ENCODE measurements at places on chromosomes 1 and 21. TPM values are rescaled to one million over a fixed set of nuclear protein-coding genes. Genes with fewer than 3 reads are reported as not detected.
A peak's percentile ranks its signal among the peaks of the same experiment; 100 is the strongest.

- peak; percentile 47 for DNase-seq
These were observed 280.3 kb downstream of the HMCN1 start for GRCh38 chr1:186014370-186015037.

DNA sequence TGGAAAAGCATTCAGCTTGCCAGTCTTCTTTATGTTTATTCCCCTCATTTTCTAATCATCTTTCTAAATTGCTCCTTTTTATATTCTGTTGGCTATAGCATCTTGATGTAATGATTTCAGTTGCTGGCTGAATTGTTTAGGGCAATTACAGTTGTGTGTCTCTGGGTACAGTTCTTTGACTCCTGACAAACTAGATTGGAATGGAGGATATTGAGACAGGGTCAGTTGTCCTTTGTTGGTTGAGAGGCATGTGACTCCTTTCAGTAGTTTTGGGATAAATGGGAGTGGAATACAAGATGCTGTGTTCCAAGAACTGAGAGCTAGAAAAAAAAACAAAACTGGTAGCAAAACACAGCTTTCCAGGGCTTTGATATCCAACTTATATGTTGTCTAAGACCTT, 1.5 kb downstream of the CENPF start:
- no peak for DNase-seq

The SPATA46 gene
- not detected for polyA plus RNA-seq

The ARHGEF16 gene
- polyA plus RNA-seq, result 0.71 TPM

GRCh38 chr21:37427221-37427620, 60.6 kb downstream of the DYRK1A start:
- no peak for DNase-seq

- DNase-seq, result no peak
These were observed 65.6 kb upstream of the EDEM3 start for GRCh38 chr1:184820218-184820750.

- no peak for DNase-seq
These were observed 19.1 kb downstream of the AGL start for GRCh38 chr1:99869304-99869703.

GRCh38 chr21:22224261-22224660, 1226.1 kb downstream of the NCAM2 start:
- no peak for DNase-seq

DNA sequence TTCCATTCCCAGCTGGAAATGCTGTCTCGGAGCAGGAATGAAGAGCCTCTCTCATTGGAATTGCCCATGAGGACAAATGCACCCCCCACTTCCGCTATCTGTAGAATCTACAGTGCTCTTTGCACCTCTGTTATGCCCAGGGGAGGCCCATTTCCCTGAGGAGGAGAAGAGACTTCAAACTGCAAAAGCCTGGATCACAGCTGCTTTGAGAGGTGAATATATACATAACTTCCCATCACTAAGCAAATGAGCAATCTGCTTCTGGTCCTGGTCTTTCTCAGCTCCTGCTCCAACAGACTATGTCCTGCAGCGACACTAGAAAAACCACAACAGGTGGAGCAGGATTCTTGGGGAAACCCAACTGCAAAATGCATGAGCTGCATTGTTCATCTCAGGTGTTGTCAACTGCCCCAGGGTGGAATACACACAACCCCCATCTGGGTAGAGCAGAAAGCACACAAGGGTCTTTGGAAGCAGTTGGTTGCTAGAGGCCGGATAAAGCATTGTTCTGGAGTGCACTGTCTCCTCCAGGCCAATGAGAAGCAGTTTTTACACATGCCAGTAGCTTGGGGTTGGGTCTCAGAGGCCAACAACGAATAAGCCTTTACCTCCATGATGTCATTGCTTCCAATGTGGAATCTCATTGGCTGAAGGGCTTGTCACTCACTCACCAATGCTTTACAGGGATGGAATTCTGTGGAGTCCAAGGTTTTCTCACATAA, 67.7 kb upstream of the RAB4A start:
- DNase-seq, result peak; percentile 86

- DNase-seq, result no peak
These were observed 5.3 kb downstream of the STUM start for GRCh38 chr1:226553924-226554282.

DNA sequence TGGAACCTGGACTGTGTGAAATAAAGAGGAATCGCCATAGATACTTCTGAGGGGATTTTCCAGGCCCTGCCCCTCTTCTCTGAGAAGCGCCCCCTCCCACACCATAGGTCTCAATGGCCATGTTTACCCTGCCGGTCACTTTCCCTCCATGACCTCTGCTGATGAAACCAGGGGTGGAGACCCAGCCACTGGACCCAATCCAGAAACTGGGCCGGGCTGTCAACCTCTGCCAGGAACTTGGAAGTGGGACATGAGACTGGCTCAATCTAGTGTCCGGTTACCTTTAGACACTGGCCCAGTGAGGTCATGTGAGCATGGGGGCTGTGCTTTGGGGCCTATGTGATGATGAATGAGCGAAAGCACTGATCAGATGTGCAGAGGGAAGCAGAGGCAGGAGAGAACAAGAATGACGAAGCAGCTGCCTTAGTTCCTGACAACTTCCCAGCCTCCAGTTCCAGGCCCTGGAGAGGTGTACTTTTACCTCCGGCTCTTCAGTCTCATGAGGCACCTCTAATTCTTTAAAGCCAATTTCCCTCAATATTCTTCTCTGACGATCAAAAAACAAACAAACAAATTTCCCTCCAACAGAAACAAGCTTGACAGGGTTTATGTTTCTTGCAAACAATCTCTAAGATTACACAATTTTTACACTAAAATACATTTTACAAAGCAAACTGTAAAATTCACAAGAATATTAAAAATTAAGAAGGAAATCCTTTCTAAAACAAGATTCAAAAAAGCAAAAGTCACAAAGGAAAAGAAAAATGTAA, 4.9 kb downstream of the ASAP3 start:
- DNase-seq, result peak; percentile 75

DNA sequence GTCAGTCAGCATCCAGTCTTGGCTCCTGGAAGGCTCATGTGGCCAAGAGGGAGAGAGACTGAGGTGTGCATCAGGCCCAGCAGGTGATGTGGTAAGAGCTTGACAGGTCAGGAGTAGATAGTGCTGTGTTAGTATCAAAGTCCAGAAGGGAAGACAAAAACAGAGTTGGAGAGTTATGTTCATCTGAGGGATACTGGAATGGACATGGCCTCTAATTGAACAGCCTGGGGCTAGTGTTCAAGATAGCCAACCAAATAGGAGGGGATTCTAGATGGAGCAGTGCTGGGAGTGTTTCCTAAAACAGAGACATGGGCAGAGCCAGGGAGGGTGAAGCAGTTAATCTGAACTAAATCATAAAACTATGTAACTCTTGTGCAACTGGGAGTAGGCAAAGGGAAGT, 120.7 kb upstream of the MARK1 start:
- DNase-seq, result no peak

The G0S2 gene
- polyA plus RNA-seq, result 2.8 TPM

DNA sequence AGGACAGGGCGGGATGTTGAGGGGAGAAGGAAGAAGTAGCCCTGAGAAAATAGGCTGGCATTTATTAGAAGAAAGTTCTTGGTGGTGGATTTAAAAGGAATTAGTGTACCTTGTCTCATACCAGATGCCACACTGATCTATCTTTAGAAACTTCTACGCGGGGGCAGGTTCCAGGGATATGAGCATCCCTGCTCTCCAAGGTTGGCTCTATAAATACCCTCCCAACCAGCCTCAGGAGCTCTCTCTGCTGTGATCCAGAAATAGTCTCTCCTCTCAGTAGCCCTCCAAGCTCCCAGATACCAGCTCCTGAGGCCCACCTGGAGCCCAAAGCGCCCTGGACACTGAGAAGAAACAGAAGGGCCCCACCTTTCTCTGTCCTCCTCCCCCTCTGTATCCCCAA, 128.3 kb upstream of the TNR start:
- DNase-seq, result no peak

The NHLH1 gene
- polyA plus RNA-seq, result 0.45 TPM

The LCE1D gene
- polyA plus RNA-seq, result not detected

DNA sequence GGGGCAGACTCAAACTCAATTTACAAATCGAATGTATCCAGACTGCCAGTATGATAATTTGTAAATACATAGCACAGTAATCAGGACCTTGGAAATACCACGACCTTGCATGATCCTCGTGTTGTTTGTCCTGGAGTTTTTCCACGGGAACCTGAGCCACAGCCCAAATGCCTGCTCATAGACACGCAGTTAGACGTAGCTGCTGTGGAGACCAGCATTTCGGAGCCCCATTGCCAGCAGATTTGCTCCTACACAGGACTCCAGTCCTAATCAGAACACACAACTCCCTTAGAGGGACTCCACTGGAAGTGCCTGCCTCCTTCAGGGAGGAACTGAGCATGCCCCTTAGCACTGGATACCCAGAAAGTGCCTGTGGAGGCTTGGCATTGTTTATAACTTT, 163.2 kb downstream of the GALNT2 start:
- no peak for DNase-seq
